ENCODE measurements at places on chromosomes 13 and 19. TPM values are rescaled to one million over a fixed set of nuclear protein-coding genes. Genes with fewer than 3 reads are reported as not detected.

DNA sequence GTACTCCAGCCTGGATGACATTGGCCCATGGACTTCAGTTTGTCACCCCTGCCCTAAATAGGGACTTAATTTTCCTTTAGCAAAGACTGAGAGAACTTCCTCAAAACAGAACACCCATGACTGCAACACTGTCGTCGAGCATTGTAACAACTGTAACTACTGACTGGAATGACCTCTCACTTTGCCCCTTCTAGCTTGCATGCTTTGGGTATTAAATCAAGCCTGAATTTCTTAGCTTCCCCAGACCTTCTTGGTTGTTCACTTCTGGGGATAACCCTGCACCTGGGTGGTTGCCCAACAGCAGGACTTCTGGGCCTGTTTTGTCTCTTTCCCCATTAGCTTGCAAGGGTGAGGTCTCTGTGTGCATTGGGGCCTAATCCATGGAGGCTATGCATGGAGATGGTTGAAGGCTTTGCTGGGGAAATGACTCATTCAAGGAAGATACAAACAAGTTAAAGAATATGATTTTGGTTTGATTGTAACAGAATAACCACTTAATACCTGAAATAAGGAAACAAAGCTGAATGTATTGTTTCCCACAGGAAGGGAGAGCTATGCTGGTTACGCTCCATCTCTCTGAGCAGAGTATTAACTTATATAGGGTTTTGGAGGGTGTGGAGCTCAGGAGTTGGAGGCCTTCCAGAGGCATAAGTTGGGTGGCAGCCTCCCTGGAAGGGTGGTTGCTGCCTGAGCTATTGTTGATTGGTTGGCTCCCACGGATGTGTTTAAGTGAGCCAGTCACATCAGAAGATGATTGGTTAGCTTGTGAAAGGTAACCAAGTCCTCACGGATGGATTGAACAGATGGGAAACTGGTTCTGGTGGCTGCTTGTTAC lies 34.7 kb upstream of the UBAC2 start:
- DNase-seq, result no peak
- no peaks in the 10 kb centered on the region for H3K27me3 ChIP-seq
- no peak overlapping the region for H3K27ac ChIP-seq
- H3K4me3 ChIP-seq, result no peak overlapping the region

GRCh38 chr13:52061587-52061986 lies 37.1 kb downstream of the UTP14C start:
- no peaks in the 10 kb centered on the region for H3K27me3 ChIP-seq
- H3K4me3 ChIP-seq, result no peak overlapping the region
- no peak for DNase-seq
- H3K4me1 ChIP-seq, result no peaks in the 10 kb centered on the region

The KLK3 gene
- not detected for total RNA-seq

DNA sequence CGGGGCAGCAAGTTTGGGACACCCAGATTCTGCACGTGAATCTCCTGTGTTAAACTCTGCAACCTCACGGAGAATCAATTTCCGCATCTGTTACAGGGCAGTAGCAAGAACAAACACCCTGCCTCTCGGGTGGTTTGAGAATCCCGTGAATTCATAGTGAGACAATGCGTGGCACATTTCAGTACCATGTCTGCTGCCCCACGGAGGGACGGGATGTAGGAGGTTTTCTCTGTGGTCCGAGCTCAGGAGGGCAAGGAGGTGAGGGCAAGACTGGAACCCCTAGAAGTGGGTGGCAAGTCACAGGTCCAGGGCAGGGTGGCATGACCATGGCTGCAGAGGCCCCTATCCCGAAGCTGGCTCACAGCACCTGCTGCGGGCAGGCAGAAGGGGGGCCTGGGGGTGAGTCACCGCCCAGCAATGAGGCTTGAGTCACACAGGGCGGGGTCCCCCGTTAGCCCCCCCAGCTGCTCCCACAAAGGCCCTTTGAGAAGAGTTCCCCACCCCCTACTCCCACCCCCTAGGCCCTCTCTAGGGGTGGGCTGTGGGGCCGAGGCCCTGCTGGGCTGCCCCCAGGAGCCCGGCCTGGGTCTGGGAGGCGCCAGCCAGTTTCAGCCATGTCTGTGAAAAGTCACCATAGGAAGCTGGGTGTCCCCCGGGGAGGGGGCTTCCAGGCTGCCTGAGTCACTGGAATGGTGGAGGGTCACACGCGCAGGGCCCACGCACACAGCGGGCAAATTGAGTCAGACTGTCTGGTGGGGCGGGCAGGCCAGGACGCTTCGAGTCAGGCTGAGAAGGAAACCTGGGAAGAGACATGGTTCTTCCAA lies 25.8 kb upstream of the NANOS3 start:
- H3K27me3 ChIP-seq, result no peaks in the 10 kb centered on the region
- H3K4me3 ChIP-seq, result peak overlapping the region; percentile 41
- H3K36me3 ChIP-seq, result no peaks in the 10 kb centered on the region
- peaks cover 58% of the 10 kb centered on the region for H3K4me1 ChIP-seq
